ENCODE measurements at places on chromosomes 7 and 10. TPM values are rescaled to one million over a fixed set of nuclear protein-coding genes. Genes with fewer than 3 reads are reported as not detected.

Gene HOXA13
- 0.18 TPM for total RNA-seq

- no peak for DNase-seq
Observed at GRCh38 chr7:16841681-16842080, 36.9 kb upstream of the AGR2 start.

Gene ACBD7
- total RNA-seq = 13.1 TPM

Gene UTF1
- total RNA-seq = not detected

- DNase-seq = no peak
Observed at GRCh38 chr7:9028012-9028411, 594.6 kb downstream of the NXPH1 start.

GRCh38 chr10:19580691-19581090 lies 235.5 kb upstream of the PLXDC2 start:
- DNase-seq = no peak

DNA sequence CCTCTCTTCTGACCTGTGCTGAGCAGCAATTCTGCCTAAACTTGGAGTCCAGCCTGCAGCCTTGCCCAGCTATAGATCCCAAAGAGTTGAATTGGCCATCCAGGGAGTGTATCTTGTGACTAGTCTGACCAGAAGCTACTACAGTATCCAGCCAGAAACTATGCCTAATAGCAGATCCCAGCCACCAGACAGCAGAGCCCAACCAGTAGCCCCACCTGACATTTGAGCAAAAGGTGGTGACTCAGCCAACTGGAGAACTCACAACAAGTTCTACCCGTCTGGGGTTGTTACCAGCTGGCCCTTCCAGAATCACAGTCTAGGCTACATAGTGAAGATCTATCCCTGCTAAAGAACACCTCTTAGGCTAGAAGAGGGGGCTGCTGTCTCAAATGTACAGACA lies 315.0 kb downstream of the CRPPA start:
- no peak for DNase-seq

Gene MMP21
- 0.31 TPM for total RNA-seq

Gene KDM7A
- total RNA-seq = 24.4 TPM

Gene LIPM
- total RNA-seq = not detected

DNA sequence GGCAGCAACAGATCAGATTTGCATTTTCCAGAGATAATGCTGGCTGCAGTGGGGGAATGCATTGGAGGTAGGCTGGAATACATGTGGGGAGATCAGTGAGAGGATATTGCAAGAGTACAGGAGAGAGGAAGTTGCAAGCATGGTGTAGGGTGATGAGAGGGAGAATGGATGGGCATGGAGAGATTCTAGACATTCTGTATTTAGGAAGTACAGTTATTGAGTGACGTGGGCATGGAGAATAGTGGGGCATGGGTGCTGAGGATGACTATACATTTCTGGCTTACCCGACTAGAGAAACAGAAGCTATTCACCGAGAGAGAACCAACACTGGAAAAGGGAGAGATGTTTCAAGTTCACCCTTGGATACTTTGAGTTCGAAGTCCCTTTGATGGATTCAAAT lies 116.9 kb upstream of the SVIL start:
- no peak for DNase-seq

Gene BCAP29
- 76.4 TPM for total RNA-seq

DNA sequence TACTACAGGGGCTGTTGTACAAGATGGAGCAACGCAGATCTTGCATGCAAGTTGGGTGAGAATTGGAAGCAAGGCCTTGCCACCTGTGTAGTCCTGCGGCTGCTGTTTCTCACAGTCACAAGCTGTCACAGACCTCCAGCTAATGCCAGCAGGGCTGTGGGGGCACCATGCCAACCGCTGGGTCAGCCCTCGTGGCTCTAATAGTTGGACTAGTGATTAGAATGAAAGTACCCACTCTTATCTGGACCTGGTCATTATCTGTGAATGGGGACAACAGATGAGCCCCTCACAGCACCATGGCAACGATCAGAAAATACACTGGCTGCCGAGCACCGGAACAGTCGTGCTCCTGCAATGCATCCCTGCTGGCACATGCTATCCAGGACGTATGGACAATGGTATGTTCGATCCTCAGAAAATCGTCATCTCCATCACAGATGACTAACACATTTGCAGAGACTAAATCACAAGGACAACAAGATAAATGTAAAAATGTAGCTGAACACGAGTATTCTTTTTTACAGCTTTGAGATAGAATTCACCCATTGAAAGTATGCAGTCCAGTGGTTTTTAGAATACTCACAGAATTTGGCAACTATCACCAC lies 80.4 kb upstream of the CALN1 start:
- no peak for DNase-seq

DNA sequence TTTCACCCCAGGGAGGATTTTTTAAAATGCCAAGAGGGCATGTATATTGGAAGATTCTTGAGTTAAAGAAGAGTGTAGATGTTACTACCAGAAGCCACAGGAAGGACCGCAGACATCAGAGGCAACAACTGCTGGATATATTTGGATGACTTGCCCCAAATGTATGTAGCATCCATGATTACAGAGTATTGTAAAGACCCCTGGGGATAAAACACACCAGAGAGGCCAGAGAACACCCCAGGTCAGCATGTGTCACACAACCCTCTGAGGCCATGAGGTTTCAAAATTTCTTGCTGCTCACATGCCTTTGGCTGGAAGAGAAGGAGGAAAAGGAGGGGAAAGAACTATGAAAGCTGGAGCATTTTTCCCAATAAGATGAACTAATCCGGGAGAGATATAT lies 108.0 kb upstream of the LSM8 start:
- no peak for DNase-seq

- no peak for DNase-seq
Observed at GRCh38 chr10:14192746-14193145, 138.0 kb downstream of the FRMD4A start.

DNA sequence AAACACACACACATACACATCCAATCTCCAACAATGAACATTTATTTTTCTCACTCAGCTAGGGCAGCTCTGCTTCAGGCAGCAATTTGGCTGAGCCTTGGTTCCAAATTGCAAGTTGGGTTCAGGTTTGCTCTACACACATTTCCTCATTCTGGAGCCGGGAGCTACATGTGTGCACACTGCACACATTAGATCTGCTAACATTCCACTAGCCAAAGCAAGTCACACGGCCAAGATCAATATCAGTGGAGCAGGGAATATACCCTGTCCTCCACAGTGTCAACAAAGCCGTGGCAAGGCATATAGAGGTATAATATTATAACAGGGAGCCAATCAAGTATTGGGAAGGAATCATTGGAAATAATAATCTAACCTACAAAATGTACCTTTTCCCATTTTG lies 57.5 kb upstream of the PPP1R3C start:
- no peak for DNase-seq

Gene PAX4
- total RNA-seq = not detected

- no peak for DNase-seq
Observed at GRCh38 chr10:123068087-123068853, 59.5 kb downstream of the ACADSB start.

DNA sequence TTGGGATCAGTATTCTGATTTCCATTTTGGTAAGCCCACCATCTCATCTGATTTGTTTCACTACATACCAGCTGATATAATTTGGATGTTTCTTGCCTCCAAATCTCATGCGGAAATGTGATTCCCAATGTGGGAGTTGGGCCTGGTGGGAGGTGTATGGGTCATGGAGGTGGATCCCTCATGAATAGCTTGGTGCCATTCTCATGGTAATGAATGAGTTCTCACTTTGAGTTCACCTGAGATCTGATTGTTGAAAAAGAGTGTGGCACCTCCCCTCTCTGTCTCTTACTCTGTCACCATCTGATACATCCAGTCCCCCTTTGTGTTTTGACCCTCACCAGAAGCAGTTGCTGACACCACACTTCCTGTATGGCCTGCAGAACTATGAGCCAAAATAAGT lies 347.3 kb downstream of the ARL4A start:
- DNase-seq = no peak

Gene CLDN3
- not detected for total RNA-seq

DNA sequence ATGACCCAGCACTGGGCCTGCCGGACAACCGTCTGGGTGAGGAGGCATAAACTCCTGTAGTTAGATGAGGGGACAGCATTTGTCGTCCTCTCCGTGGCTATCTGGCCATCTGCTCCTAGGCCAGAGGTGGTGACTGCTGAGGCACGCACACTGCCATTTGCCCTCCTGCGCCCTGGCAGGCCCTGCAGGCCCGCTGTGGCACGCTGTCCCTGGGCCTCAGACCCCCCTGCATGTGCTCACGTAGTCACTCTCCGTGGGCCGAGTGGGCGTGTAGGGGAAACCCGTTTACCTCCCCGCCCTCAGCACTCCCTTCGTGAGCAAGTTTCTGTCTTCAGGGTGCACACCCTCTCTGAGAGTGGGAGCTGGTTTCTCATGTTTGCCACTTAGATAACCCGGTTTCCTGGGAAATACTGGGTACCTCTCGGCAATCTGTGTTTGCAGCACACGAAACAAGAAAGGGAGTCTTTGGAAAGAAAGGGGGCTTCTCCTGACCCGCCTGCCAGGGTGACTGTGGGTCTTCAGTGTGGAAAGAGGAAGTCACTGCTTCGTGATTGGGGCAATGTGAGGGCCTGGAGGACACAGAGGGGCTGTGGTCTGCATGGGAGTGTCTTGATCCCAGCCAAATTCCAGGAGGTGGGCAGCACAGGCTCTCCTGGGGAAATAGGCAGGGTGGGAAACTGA lies 10.8 kb downstream of the ADAMTS14 start:
- DNase-seq = no peak
